Stimulated activated CD8-positive, alpha-beta memory T cell treated with anti-CD3 and anti-CD28 coated beads, Interleukin-4, amount 100 ng/mL, for 4 hours (primary cell): ENCODE measurements at places on chromosomes 3 and 15.

GRCh38 chr3:35705904-35706303 is 66.6 kb downstream of the ARPP21 start:
- no peak for DNase-seq

DNA sequence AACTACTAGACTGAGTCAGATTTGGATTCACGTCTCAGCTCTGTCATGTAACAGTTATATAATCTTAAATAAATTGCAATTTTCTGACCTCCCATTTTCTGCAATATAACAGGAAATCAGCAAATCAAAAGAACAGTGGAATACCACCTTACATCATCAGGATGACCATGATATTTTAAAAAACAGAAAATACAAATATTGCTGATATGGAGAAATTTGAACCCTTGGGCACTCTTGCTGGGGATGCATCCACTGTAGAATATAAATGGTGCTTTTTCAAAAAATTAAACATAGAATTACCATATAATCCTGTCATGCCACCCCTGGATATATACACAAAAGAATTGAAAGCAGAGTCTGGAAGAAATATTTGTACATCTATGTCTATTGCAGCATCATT is 982.5 kb downstream of the TBL1XR1 start:
- DNase-seq, result no peak

DNA sequence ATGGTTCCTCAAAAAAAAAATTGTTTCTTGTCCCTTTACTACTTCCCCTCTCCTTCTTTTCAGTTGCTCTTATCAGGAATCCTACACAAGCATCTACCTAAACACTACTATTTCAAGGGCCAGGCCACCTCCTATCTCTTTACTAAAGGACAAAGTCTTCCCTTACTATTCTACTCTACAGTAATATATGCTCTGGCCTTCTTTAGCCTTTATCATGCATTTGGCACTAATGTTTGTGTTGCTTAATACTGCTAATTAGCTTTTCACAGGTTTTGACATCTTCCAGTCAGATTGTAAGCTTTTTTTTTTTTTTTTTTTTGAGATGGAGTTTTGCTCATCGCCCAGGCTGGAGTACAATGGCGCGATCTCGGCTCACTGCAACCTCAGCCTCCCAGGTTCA is 5.3 kb downstream of the CEP19 start:
- DNase-seq, result no peak

DNA sequence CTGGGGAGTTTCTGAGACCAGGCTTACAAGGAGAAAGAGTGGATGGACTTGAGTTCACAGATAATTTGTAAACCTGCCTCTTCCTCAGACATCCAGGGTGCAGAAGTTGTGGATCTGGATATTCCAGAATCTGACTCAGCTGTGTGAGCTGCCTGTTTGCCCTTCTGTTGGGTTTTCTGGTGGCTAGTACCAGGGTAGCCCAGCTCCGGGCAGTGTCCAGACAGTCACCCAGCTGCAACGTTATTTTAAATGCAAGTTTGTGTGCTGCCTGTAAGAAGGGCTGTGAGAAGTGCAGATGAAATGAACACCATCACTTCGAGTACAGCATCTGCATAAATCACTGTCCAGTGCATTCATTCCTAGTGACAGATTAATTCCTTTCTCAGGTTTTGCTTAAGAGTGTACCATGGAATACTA is 1053.0 kb downstream of the TUSC7 start:
- DNase-seq, result no peak

DNA sequence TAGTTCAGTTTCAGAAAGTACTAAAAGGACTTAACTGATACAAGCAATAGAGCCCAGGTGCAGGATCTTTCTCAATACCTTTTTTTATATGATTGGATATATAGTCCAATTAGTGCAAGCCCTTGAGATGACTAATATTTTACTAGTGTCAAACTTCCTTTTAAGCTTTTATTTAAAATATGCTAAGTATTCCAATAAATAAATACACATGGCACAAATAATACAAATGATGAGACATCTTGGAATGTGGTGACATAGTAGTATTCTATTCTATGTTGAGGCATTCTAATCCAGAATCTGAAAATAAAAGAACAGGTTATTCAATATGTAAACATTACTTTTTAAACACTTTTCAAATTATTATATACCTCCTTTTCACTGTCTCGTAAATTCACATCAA is 670.0 kb downstream of the SI start:
- DNase-seq, result no peak

DNA sequence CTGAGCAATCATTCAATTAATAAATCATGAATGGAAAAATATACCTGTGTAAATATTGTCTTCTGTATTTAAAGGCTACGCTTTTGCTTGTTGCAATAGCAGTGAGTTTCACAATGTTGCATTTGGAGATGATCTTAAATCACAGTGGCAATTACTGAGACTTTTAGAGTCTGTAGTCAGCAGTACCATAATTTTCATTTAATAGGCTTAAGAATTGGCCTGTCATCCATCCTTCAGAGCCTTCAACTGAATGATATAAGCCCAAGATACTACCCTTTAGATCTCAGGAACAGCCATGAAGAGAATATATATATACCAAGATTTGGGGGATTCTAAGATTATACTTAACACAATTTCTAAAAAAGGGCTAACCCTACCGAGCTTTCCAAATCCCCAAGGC is 458.1 kb downstream of the GBE1 start:
- DNase-seq, result no peak

- no peak for DNase-seq
Observed at GRCh38 chr3:196016485-196016884, 65.4 kb downstream of the TFRC start.

DNA sequence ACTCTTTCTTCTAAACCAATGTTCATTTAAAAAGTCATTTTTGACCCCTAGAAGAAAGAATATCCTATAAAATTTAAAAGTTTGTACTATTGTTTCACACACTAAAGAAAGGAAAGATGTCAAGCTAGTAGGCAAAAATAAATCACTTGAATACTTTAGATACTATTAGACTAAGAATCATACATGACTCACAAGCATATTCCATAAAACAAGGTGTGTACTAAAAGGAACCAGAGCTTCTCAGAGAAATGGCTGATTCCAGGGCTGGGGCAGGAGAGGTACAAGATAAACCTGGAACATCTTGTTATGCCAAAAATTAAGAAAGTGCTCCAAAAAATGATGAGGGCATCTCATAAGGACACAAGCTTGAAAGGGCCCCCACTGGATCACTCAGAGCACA is 8.7 kb downstream of the DLG1 start:
- DNase-seq, result no peak

- DNase-seq, result no peak
Observed at GRCh38 chr3:108202834-108203233, 19.4 kb downstream of the IFT57 start.

DNA sequence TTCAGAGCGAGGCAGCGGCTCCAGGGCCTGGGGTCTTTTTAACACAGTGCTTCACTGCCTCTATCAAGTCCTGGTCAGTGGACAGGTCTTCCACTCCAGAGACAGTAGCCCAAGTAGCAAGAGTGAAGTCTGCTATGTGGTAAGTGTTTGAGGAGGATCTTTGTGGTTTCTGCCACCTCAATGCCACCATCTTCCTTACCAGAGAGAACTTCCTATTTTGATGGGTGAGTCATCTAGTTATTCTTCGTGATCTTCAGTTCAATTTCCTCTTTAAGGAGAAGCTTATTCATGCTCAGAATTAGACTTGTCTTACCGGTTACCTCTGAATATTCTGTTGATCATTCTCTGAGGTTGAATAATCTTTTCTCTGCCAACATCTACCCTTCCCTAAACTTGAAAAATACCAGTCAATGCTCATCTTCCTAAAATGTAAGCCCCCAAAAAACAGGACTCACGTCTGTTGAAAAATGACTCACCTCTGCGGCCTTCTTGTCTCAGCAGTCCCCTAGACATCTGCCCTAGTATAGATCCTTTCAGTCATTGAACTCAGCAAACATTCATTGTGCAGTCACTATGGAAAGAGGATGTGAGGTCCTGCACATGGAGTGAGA is 32.2 kb upstream of the BCL6 start:
- DNase-seq, result no peak

DNA sequence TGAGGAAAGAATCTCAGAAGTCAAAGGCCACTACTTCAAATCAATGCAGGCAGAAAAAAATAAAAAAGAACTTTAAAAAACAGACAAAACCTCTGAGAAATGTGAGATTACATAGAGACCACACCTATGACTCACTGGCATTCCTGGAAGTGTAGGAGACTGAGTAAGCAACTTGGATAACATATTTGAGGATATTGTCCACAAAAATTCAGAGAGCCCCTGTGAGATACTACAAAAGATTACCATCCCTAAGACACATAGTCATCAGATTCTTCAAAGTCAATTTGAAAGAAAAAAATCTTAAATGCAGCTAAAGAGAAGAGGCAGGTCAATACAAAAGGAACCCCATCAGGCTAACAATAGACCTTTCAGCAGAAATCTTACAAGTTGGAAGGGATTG is 887.3 kb downstream of the NTRK3 start:
- DNase-seq, result no peak

DNA sequence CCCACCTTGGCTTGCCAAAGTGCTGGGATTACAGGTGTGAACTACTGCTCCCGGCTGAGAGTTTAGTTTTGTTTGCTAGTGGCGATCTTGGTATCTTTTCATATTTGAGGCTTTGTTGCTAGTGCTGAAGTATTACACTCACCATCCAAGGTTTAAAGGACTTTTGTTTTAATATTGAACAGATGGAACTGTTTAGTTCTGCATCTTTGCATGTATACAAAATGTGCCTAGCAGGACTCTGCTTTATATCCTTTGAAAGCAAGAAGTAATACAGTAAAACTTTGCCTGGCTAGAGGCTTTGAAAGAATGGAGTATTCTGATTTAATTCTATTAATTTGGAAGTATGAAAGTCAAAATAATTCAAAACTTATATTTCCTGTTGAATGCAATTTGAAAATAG is 77.8 kb upstream of the CHRNB4 start:
- no peak for DNase-seq

GRCh38 chr3:98735761-98736269 is 27.3 kb upstream of the ST3GAL6 start:
- DNase-seq, result no peak

DNA sequence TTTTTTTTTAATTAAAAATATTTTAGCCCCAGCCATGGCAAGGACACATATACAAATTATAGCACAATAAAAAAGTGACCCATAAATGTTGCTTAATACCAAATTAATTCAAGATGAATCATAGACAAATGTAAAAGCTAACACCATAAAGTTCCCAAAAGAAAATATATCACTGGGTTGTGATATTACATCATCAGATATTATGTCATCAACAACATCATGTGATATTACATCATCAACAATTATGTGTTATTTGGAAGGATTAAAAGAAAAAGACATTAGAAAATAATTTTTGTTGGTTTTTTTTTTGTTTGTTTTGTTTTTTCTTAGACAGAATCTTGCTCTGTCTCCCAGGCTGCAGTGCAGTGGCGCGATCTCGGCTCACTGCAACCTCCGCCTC is 34.5 kb upstream of the ABHD10 start:
- no peak for DNase-seq

DNA sequence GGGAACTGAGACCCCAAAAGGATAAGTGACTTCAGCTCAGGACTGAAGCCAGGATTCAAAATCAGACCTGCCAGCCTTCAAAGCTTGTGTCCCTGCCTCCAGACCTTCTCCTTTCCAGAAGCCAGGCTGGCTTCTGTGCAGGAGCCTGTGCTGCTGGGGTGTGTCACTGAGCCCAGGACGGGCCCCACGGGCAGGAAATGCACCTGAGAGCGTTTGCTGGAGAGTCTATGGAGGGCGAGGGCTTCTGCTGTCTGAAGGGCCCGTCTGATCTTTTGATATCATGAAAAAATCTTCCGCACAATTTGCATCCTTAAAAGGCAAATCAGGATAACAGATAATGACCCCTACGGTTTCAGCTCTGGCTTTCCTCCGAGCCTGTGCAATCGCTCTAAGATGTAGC is 125.4 kb downstream of the FAM43A start:
- DNase-seq, result no peak

DNA sequence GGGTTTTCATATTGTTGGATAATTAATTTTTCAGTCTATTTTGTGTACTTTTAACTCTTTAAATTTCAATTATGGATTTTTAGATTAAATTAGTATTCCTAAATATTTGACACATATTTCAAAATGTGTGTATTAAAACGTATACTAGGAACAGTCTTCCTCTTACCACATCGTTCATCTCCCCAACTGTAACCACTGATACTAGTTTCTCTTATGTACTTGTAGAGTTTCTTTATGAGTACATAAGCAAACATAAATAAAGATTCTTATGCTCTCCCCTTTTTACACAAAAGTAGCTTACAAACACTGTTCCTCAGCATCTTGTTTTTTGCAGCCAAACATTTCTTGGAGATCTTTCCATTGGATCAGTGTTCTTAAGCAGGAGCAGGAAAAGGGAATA is 45.9 kb downstream of the CMSS1 start:
- no peak for DNase-seq

- no peak for DNase-seq
Observed at GRCh38 chr3:19489936-19490335, 341.6 kb downstream of the KCNH8 start.

GRCh38 chr15:42045211-42045615 is 24.4 kb upstream of the PLA2G4E start:
- no peak for DNase-seq
